ENCODE measurements at places on chromosomes 16 and 17. TPM values are rescaled to one million over a fixed set of nuclear protein-coding genes. Genes with fewer than 3 reads are reported as not detected.

The SDR42E1 gene
- 3.7 TPM for total RNA-seq

The KRTAP4-5 gene
- total RNA-seq: not detected

The MRPL12 gene
- 156 TPM for total RNA-seq

The CDH8 gene
- total RNA-seq: not detected

The GLIS2 gene
- total RNA-seq: 5.6 TPM

The RDM1 gene
- total RNA-seq: 0.20 TPM

The NEUROD2 gene
- total RNA-seq: not detected

The CHAD gene
- total RNA-seq: not detected

The CSH2 gene
- total RNA-seq: not detected

The STAC2 gene
- total RNA-seq: not detected

The LHX1 gene
- total RNA-seq: not detected

The PYY gene
- not detected for total RNA-seq

The C17orf107 gene
- total RNA-seq: 0.93 TPM

The ITGAD gene
- total RNA-seq: not detected

The CMTM1 gene
- total RNA-seq: 4.0 TPM

The ITGB4 gene
- total RNA-seq: 2.5 TPM

The DCUN1D3 gene
- 29.2 TPM for total RNA-seq

The MYO15A gene
- 0.20 TPM for total RNA-seq

Measured in mammary microvascular endothelial cell (primary cell).